ENCODE measurements at places on chromosomes 5 and 9.
A peak's percentile ranks its signal among the peaks of the same experiment; 100 is the strongest.

DNA sequence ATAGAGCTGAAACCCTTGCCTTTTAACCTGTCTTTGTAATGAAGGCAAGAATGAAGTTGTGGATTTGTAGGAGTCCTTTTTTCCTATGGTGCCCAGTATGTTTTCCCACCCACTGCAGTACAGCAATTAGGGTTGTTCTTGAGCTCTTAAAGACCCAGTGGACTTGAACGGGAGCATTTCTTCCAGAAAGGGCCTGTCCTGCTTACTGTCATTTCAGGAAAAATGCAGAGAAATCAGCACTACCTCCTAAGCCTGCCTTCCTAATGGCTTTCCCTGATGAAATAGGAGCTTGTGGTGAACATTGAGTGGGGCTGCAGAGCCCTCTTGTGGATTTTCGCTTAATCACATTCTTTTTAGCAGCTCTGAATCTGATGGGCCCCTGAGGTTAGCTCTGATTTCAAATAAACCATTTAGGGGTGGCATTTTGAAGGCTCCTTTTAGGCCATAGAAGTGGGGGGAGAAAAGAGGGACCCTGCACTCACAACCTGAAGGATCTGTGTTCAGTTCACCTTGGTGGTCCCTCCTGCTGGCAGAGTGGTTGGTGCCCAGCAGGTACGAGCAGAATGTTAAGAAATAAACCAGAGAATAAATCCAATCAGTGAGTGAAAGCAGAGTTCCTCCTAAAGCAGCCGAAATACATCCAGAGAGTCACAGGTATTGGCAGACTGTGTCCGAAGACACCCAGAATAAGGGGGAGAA, 188.0 kb upstream of the KLF9 start:
- DNase-seq, result peak; percentile 70

GRCh38 chr5:2201011-2201410, 318.3 kb upstream of the IRX4 start:
- no peak for DNase-seq

DNA sequence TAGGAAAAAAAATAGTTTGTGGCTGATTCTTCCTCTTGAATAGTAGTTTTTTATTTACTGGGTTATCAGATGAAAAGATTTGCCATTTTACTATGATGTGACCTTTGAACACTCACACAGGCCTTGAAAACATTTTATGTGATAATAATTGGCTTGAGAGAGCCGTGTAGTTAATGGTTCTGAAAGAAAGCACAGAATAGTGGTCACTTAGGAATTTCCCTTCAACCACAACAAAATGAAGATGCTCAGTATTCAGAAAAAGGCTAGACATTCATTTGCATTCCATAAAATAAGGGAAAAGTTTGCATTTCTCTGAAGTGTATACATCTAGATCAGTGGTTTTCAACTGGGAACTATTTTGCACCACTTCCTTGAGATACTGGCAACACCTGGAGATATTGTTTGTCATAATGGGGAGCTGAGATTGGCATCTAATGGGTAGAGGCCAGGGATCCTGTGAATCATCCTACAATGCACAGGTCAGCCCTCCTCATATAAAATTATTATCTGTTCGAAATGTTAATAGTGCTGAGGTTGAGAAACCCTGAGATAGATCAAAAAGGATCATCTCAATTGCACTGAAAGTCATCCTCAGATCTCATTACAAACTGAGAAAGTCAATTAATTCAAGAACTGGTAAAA, 446.4 kb upstream of the CCNG1 start:
- no peak for DNase-seq

GRCh38 chr9:136292591-136293448, 11.1 kb downstream of the CCDC187 start:
- DNase-seq, result no peak

GRCh38 chr5:143129203-143129602, 274.3 kb downstream of the NR3C1 start:
- no peak for DNase-seq

DNA sequence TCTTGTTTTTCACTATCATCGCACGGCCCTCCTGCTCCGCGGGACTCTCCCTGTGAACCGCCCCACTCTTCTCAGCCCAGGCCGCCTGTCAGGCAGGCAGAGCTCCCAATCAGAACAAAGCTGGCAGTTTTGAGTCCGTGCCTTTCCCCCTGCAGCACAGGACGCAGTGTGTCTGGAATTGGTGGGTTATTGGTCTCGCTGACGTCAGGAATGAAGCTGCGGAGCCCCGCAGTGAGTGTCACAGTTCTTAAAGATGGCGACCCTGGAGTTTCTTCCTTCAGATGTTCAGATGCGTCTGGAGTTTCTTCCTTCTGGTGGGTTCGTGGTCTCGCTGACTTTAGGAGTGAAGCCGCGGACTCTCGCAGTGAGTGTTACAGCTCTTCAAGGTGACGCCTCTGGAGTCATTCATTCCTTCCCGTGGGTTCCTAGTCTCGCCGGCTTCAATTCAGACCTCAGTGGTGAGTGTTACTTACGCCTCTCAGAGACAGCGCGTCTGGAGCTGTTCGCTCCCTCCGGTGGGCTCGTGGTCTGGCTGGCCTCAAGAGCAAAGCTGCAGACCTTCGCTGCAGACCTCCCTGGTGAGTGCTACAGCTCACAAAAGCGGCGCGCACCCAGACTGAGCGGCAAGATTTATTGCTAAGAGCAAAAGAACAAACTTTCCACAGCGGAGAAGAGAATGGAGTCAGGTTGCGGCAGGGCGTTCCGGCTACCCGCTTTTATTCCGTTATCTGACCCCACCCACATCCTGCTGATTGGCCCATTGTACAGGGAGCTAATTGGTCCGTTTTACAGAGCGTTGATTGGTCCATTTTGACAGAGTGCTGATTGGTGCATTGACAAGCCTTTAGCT, 7.4 kb downstream of the ZDHHC11B start:
- no peak for DNase-seq
